ENCODE measurements at places on chromosomes 11 and 22. TPM values are rescaled to one million over a fixed set of nuclear protein-coding genes. Genes with fewer than 3 reads are reported as not detected.

GRCh38 chr11:32400670-32401369 lies 34.5 kb downstream of the WT1 start:
- no peak overlapping the region for H3K4me3 ChIP-seq
- H3K36me3 ChIP-seq: no peaks in the 10 kb centered on the region
- no peak for DNase-seq
- H3K27ac ChIP-seq: no peak overlapping the region
- H3K4me1 ChIP-seq: no peaks in the 10 kb centered on the region

- H3K27me3 ChIP-seq: no peaks in the 10 kb centered on the region
- no peaks in the 10 kb centered on the region for H3K36me3 ChIP-seq
- no peak for DNase-seq
- H3K4me1 ChIP-seq: no peaks in the 10 kb centered on the region
- H3K4me3 ChIP-seq: no peak overlapping the region
- H3K27ac ChIP-seq: no peak overlapping the region
These were observed 277.8 kb upstream of the B3GAT1 start for GRCh38 chr11:134689886-134690285.

GRCh38 chr22:24155627-24156140 lies 25.6 kb upstream of the SUSD2 start:
- no peaks in the 10 kb centered on the region for H3K27me3 ChIP-seq
- peak; percentile 84 for DNase-seq
- peak overlapping the region; percentile 82 for H3K4me3 ChIP-seq
- peak overlapping the region; percentile 84 for H3K27ac ChIP-seq

GRCh38 chr11:69664901-69665300 lies 10.3 kb downstream of the LTO1 start:
- peaks cover 4% of the 10 kb centered on the region for H3K4me1 ChIP-seq
- H3K36me3 ChIP-seq: peaks cover 83% of the 10 kb centered on the region
- no peak overlapping the region for H3K27ac ChIP-seq
- H3K27me3 ChIP-seq: no peaks in the 10 kb centered on the region
- DNase-seq: no peak

- H3K4me1 ChIP-seq: no peaks in the 10 kb centered on the region
- H3K27me3 ChIP-seq: peaks cover 15% of the 10 kb centered on the region
- no peak for DNase-seq
- H3K36me3 ChIP-seq: no peaks in the 10 kb centered on the region
- no peak overlapping the region for H3K4me3 ChIP-seq
These were observed 437.3 kb upstream of the CADM1 start for GRCh38 chr11:115941481-115941993.

- DNase-seq: peak; percentile 44
- peaks cover 24% of the 10 kb centered on the region for H3K36me3 ChIP-seq
- H3K27me3 ChIP-seq: no peaks in the 10 kb centered on the region
- peak overlapping the region; percentile 71 for H3K27ac ChIP-seq
- no peak overlapping the region for H3K4me3 ChIP-seq
- peaks cover 37% of the 10 kb centered on the region for H3K4me1 ChIP-seq
These were observed 20.6 kb downstream of the BCR start for GRCh38 chr22:23200898-23201297.

The APOA4 gene
- total RNA-seq: not detected

The SERPING1 gene
- 17.4 TPM for total RNA-seq

The TEX54 gene
- total RNA-seq: not detected

The MRGPRX4 gene
- total RNA-seq: not detected

The RABL2B gene
- total RNA-seq: 6.6 TPM
